Activated T-helper 1 cell treated with anti-CD3 and anti-CD28 coated beads, Interleukin-2, amount 50 U/mL, for 16 hours (primary cell): ENCODE measurements at places on chromosomes 7 and 10.

DNA sequence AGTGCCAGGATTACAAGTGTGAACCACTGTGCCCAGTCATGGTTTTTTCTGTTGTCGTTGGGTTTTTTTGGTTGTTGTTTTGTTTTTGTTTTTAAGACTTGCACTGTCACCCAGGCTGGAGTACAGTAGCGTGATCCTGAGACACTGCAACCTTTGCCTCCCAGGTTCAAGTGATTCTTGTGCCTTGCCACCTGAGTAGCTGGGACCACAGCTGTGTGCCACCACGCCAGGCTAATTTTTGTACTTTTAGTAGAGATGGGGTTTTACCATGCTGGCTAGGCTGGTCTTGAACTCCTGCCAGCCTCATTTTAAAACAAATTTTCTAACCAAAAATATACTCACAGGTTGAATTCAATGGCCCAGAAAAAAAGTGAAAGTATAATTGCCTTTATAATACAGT is 174.1 kb downstream of the AHR start:
- DNase-seq, result no peak

GRCh38 chr7:151188252-151188542 is 1.1 kb upstream of the ASB10 start:
- DNase-seq, result no peak

- no peak for DNase-seq
Measured at GRCh38 chr7:105765846-105766245, 110.6 kb downstream of the ATXN7L1 start.

GRCh38 chr7:100556541-100556940 is 17.2 kb downstream of the SAP25 start:
- no peak for DNase-seq

DNA sequence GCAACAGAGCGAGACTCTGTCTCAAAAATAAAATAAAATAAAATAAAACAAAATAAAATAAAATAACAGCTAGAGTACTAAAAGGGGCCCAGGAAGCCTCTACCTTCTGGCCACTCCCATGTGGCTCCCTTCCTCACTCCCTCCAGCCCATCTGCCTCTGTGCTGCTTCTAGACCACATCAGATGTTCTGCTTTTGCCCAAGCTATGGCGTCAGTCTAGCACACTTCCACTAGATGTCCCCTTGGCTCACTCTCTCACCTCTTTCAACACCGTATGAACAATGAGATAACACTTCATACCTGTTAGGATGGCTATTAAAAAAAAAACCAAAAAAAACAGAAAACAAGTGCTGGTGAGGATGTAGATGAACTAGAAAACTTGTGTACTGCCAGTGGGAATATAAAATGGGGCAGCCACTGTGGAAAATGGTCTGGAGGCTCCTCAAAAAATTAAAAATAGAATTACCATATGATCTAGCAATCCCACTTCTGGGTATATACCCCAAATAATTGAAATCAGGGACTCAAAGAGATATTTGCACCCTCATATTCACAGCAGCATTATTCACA is 132.3 kb downstream of the ARHGAP22 start:
- DNase-seq, result no peak
